Suppressor macrophage treated with lipopolysaccharide for 1 hour (primary cell): ENCODE measurements at places on chromosomes 5 and 9.
A peak's percentile ranks its signal among the peaks of the same experiment; 100 is the strongest.

DNA sequence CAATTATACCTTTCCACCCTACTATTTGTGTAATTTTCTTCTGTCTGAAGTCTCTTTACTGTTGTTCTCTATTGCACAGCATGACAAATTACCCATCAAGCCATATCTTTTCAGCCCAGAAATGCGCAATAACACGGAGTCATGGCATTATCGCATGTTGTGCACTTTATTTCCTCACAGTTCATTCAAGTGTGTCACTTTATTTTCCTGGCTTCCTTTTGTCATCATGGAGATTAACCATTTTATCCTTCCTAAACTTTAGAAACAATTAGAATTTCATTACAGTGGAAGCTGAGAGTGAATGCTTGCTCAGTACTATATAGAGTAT is 41.3 kb upstream of the MEF2C start:
- no peak for DNase-seq

DNA sequence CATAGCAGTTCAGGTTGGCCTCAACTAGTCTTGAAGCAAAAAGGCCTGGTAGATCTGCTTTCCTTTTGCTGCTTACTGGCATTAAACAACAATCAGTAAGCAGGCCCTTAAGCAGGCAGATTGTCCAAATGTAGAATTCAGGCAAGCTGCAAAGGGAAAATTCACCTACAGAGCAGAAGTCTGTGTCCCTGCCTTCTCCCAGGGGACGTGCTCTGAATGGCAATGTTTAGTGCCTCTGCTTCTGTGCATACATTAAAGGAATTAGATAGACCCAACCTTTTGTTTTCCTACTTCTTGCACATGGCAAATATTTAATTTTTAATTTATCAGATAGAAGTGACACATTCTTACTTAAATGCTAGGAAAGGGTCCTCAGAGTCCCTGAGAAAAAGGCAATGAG is 328.8 kb upstream of the PIK3R1 start:
- no peak for DNase-seq

- no peak for DNase-seq
Observed at GRCh38 chr9:2725898-2726649, 8.8 kb downstream of the KCNV2 start.

- DNase-seq, result no peak
Observed at GRCh38 chr9:121963528-121963995, 129.5 kb downstream of the TTLL11 start.

- DNase-seq, result no peak
Observed at GRCh38 chr5:129172580-129172979, 78.0 kb downstream of the ISOC1 start.

GRCh38 chr9:88736136-88736637 is 201.2 kb downstream of the NXNL2 start:
- DNase-seq, result no peak

GRCh38 chr5:15249152-15249551 is 250.8 kb upstream of the FBXL7 start:
- no peak for DNase-seq

DNA sequence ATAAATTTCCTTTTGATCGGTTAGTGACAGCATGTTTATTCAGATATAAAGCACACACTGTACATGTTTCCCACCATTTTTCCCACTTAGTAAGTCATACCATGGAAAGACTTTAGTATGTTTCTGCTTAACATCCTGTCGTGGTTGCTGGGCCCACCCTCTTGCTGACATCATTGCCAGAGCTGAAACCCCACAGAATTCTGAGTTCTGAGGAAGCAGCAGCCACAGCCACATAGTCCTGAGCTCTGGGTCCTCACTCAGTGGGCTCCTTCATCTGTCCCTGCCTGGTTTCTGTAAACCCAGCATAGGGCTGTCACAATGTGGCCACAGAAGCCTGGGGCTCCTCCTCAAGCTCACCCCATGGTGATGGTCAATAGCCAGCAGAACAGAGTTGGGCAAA is 441.5 kb downstream of the ENC1 start:
- no peak for DNase-seq

GRCh38 chr9:72506615-72507014 is 14.8 kb upstream of the TMC1 start:
- peak; percentile 14 for DNase-seq

GRCh38 chr9:136220017-136220729 is 15.2 kb upstream of the LHX3 start:
- no peak for DNase-seq

GRCh38 chr5:33649549-33650482 is 209.1 kb downstream of the TARS1 start:
- DNase-seq, result no peak

DNA sequence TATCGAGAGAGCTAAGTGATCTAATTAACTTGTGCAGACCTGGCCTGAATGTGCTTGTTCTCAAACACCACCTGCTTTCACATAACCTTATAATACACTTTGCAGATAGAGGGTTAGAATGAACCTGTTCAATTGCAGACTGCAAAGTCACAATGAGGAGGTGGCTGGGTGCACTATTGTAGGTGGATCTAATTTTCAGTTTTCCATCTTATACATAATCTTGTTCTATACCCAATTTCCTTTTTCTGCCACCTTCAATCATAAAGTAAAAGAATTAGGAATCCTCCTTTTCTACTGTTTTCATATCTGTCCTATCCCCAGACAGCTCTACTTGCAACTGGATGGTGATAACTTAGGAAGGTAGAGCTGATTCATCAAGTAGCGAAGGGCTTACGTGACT is 68.8 kb upstream of the APC start:
- no peak for DNase-seq

DNA sequence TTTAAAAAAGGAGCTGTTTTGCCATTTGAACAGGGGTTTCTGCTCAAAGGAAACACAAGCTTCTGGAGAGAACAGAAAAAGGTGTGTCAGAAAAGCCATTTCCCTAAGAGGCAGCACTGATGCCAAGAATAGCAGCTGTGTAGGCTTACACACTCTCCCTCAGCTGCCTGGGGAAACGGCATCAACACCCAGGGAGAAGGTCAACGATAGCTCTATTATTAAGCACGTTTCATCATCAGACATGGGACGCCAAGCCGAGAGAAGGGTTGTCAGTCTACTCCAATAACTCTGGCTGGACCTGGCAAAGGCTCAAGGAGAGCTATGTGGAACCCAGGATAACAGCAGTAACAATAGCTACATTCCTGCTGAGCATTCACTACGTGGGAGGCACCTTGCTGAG is 314.2 kb downstream of the CDK5RAP2 start:
- DNase-seq, result no peak

GRCh38 chr9:100191264-100191663 is 92.2 kb downstream of the INVS start:
- DNase-seq, result no peak

- DNase-seq, result no peak
Observed at GRCh38 chr9:87622923-87623322, 103.0 kb upstream of the CTSL start.

GRCh38 chr9:116572095-116572748 is 114.9 kb upstream of the TRIM32 start:
- DNase-seq, result peak; percentile 84
